ENCODE measurements at places on chromosomes 4 and X. TPM values are rescaled to one million over a fixed set of nuclear protein-coding genes. Genes with fewer than 3 reads are reported as not detected.

GRCh38 chrX:43559644-43560043, 96.5 kb upstream of the MAOA start:
- DNase-seq = no peak

DNA sequence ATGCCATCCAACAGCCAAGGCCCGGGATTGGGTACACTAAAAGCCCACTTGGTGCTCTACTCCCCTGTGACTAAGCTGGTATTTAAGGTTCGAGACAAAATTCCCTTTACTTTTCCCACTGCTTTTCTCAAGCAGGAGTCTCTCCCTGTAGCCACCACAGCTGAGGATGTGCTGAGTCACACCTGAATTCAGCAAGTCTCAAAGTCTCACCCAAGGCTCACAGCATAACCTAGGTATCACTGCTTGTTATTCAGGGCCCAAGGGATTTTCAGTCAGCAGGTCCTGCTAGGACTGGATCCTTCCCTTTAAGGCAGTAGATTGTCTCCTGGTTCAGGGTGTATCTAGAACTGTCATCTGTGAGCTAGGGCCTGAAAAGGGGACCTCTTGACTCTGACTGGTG, 39.2 kb downstream of the FMR1NB start:
- DNase-seq = no peak

GRCh38 chr4:139603576-139604410, 47.8 kb upstream of the SETD7 start:
- no peak for DNase-seq

- DNase-seq = peak; percentile 92
Observed at GRCh38 chr4:143381189-143382118, 44.8 kb downstream of the GAB1 start.

GRCh38 chr4:181966104-181966551, 277.1 kb upstream of the TENM3 start:
- DNase-seq = no peak

- no peak for DNase-seq
Observed at GRCh38 chr4:8255698-8256441, 13.7 kb upstream of the HTRA3 start.

- no peak for DNase-seq
Observed at GRCh38 chr4:140254651-140255299, 100.8 kb upstream of the MAML3 start.

DNA sequence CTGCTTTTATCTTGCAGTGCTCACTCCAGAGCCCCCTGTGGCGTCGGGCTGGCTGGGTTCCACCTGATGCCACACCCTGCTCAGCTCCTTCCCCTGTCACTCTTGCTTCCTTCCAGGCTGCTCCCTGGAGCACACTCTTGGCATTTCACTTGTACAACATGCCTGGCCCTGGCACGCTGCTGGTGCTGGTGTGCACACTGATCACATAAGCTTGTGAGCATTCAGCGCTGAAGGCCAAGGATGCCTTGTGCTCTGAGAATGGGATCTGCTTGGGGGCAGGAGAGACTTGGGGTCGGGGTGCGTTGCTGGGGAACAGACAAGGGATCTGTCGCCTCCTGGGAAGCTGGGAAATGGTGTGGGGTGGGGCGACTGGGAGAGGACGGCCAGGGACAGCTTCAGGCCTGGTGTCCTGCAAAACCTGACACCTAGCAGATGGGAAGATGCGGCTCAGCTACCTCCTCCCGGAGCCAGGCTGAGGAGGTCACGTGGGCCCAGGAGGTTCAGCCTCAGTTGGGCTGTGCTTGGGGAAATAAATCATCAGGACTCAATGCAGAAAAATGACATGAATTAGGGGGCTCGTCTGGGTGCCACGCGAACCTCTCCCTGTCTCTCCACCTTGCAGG, 108.5 kb downstream of the PHKA2 start:
- no peak for DNase-seq

DNA sequence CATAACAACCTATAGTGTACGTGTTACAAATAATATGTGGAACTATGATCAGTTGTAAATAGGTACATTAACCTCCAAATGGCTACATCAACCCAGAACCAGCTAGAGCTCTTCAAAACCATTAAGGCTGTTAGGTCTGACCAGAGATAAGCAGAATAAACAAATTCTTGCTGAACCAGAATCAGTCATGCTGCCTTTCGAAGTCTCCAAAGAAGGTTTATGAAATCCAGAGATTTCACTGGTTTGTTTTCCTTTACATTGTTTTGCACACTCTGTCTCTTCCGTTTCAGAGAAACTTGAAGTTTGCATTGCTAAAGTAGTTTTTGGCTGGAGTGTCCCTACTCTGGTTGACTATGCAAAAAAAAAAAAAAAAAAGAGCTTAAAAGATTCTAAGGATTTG, 177.3 kb upstream of the SLIT2 start:
- DNase-seq = no peak

- no peak for DNase-seq
Observed at GRCh38 chrX:100673397-100673953, 29.5 kb downstream of the SRPX2 start.

- DNase-seq = no peak
Observed at GRCh38 chr4:105014635-105015034, 132.0 kb upstream of the TET2 start.

DNA sequence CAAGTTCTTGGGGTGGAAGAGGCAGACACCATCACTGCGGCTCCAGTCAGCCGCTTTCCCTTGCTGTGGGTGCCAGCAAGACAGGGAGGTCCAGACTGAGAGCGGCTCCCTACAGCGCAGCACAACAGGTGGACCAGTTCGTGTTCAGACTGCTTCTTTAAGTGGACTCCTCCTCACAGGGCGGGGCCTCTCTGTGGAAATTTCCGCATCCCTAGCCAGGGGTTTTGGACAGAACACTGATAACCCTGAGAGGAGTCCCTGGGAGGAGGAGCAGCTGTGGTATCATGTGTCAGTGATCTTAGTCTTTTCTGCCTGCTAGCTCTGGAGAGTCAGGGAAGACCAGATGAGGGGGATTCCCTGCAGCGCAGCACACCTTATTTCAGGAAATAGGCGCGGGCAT, 48.5 kb downstream of the MAGEC2 start:
- DNase-seq = no peak

GRCh38 chr4:151105454-151106032, 6.1 kb downstream of the RPS3A start:
- DNase-seq = no peak

HSFX3 gene
- polyA plus RNA-seq = 1.1 TPM

All from forelimb muscle (tissue), 1 donor.